ENCODE measurements at places on chromosomes 12 and 14. TPM values are rescaled to one million over a fixed set of nuclear protein-coding genes. Genes with fewer than 3 reads are reported as not detected.

MAP3K9 gene
- total RNA-seq = 1.5 TPM

- DNase-seq = no peak
Measured at GRCh38 chr14:68961781-68962584, 17.1 kb downstream of the ACTN1 start.

DNA sequence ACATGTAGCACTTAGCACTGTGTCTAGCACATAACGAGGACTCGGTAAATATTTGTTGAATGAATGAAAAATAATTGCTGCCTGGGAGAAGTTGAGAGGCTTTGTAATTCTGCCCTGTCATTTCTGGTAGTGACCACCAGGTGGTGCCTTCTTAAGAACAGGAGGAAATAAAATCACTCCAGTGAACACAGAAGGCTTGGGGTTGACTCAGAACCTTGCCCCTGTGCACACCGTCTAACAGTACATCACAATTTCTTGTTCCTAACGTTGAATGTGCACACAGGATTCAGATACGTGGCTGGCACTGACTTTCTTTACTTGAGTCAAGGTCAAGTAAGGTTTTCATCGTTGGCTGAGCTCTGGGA, 91.8 kb downstream of the RGS6 start:
- no peak for DNase-seq

GRCh38 chr12:108570743-108571608, 8.6 kb downstream of the ISCU start:
- no peak for DNase-seq

- DNase-seq = no peak
Measured at GRCh38 chr12:100936661-100937060, 142.1 kb downstream of the ANO4 start.

DNA sequence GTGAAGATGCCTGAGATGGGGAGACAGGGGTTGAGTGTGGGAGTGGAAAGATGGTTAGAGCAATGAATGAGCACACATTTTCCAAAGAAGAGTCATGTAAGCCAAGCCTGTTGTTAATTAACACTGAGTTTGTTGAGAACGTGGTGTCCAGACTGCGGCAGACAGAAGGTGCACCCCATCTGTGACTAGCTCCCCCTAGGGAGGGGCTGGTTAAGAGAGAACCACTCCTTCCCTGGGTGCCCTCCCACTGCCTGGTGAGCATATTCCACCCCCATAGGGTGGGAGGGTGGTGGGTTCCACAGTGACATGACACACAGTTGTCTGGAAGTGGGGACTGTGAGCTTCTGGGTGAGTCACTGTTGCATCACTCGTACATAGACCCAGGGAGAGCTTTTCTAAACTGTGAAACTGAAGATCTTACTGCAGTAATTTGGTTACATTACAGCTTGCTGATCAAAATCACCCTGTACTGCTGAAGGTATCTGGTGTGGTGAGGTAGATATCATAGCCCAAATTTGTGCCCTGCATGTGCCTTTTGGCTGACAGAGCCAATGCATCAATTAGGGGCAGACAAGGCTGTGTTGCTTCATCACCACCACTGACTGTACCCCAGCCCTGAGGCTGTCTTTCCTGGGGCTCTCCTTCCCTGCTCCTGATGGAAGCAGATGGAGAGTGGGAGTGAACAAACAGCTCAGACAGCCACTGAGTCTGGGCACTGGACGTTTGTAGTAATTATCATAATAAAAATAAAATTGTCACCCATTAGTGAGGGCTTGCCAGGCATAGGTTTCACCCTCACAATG, 150.9 kb downstream of the EMP1 start:
- peak; percentile 8 for DNase-seq

- DNase-seq = no peak
Measured at GRCh38 chr12:26704684-26705460, 128.1 kb downstream of the ITPR2 start.

- DNase-seq = no peak
Measured at GRCh38 chr14:44662250-44662891, 155.3 kb upstream of the FSCB start.

- DNase-seq = no peak
Measured at GRCh38 chr14:101175731-101176534, 272.4 kb upstream of the RTL1 start.
